ENCODE measurements at places on chromosomes 2 and 18.

DNA sequence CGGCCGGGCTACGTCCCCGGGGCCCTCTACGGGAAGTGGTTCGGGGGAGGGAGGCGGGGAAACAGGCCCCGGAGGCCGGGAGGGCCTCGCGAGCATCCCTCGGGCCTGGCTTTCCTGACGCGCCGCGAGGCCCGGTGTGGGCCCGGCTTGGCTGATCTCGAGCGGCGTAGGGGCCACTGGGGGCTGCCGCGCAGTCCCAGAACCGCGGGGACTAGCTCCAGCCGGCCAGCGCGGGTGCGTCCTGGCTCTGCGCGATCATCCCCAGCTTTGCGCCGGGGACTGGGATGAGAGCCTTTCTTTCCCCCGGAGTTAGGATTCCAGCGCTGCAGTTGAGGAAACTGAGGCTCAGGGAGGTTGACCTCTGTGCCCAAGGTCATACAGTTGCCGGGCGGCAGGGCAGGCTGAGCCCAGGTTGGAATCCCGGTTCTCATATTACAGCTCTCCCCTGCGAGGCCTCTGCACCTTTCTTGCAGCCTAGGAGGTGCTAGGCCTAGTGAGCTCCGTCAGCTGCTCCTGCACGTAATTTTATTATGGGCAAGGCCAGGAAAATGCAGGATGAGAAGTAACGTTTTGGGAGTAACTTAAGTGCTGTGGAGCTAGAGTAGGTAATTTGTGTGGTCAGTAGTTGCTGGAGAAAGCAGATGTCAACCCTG, 501 bp downstream of the LPIN1 start:
- no peak for DNase-seq

- no peak for DNase-seq
Observed at GRCh38 chr2:121273116-121273515, 11.9 kb downstream of the TFCP2L1 start.

- peak; percentile 14 for DNase-seq
Observed at GRCh38 chr2:157150747-157151146, 106.8 kb upstream of the GALNT5 start.

- DNase-seq: no peak
Observed at GRCh38 chr2:213490087-213490486, 205.8 kb downstream of the SPAG16 start.

DNA sequence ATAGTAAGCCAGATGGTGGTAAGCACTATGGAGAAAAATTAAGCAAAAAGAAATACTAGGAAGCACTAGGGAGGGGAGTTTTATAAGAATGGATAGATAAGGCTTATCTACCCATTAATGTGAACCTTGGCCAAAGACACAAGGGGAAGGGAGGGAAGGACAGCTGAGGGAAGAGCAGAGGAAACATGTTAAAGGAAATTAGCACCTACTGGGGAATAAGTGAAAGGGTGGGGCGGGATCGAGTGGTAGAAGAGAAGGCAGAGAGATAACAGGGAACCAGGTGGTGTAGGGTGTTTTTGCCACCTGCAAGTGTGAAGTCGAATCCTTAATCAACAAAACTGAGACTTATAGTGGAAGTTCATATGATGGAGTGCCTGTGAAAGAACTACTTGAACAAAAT, 1.7 kb downstream of the UNC80 start:
- DNase-seq: no peak

DNA sequence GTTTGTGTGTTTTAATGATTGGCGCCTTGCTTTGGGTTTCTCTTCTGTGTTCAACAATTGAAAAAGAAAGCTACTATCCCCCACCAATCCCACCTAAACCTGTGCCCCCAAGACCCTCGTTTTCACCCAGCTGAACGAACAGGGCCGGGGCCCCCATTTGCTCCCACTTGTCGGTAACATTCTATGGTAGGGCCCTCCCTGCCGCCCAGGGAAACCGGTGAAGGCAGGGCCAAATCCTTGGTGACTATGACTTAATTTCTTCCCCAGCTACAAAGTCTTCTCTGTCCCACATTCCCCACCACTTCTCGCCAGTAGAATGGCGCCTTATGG, 598 bp upstream of the SNRNP200 start:
- no peak for DNase-seq

- no peak for DNase-seq
Observed at GRCh38 chr2:98580656-98581284, 27.5 kb downstream of the COA5 start.

- DNase-seq: no peak
Observed at GRCh38 chr2:46978723-46979122, 63.1 kb upstream of the MCFD2 start.

All from GM18507 (cell line).